ENCODE measurements at places on chromosomes 2 and 18.

GRCh38 chr2:197247083-197247482 is 63.5 kb downstream of the ANKRD44 start:
- no peak for DNase-seq

DNA sequence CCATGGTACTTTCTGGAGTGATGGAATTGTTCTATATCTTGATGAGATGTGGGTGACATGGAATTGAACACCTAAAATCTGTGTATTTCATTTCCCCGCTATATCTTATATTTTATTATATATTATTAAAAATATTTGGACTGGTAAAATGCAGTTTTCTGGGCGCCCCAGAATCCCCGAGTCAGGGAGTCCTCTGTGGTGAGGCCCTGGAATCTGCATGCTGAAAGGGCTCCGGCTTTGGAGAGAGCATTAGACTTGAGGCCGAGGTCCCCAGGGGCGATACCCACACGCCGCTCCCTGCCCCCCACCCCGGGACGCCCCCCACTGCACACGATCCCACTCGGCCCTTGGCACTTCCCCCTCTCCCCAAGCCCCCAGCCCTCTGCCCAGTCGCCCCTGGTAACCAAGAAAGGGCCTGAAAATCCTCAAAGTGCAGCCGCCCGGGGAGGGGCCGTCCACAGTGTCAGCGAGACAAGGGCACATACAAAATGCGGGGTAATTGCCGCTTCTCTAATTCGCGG is 126.0 kb downstream of the ZFP36L2 start:
- DNase-seq = no peak

GRCh38 chr2:184004289-184004947 is 593.9 kb upstream of the ZNF804A start:
- DNase-seq = peak; percentile 11

DNA sequence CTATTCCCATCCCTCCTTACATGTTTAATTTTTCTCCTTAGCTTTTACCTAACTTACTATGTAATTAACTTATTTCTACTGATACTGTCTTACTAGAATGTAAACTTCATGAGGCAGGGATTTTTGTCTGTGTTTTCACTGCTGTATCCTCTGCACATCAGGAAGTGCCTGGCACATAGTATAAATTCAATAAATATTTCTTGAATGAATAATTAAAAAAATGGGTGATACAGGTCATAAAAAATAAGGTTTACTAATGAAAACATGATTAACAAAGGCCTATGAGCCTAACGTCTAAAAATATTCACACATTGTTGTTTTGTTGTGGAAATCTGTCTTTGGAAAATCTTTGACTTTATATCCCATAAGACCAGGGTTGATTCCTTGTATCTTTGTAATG is 4.5 kb downstream of the RBKS start:
- no peak for DNase-seq

DNA sequence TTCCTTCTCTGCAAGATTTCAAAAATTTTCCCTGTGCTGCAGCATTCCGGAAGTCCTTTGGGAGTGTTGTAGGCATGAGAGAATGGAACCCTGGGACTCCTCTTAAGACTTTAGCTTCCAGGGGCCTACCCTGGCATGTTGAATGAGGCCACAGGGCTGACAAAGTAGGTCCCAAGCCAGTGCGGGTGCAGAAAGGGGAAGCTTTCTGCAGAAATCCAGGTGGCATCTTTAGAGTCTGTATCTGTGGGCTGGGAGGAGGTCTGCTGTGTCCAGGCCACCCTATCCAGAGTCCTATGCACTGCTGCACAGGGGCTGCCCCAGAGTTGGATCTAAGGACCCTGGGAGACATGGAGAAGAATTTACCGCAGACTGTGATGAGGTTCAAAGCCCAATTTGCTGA is 1.9 kb upstream of the SIX2 start:
- DNase-seq = no peak

DNA sequence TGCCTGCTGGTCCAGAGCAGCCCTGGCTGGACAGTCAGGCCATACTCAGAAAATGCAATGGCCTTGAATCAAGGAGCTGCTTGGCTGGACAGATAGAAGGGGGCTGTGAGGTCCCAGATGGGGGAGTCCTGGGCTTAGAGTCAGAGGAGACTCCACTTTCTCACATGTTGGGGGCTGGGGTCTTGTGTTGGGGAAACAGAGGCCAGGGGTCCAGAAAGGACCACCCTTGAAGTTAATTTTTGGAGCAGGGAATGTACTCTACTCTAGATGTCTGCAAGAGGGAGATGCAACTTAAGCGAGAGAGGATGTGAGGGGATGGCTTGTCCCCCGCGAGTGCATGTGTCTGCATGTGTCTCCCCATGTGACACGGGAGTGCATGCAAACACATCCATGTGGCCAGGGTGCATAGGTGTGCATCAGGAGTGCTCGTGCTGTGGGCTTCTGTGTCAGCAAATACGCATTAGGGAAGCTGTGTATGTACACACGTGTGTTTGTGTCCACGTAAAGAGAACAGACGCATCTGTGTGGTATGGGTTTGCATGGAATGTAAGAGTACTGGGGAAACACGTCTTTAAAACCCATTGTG is 303.2 kb downstream of the MYCN start:
- no peak for DNase-seq

DNA sequence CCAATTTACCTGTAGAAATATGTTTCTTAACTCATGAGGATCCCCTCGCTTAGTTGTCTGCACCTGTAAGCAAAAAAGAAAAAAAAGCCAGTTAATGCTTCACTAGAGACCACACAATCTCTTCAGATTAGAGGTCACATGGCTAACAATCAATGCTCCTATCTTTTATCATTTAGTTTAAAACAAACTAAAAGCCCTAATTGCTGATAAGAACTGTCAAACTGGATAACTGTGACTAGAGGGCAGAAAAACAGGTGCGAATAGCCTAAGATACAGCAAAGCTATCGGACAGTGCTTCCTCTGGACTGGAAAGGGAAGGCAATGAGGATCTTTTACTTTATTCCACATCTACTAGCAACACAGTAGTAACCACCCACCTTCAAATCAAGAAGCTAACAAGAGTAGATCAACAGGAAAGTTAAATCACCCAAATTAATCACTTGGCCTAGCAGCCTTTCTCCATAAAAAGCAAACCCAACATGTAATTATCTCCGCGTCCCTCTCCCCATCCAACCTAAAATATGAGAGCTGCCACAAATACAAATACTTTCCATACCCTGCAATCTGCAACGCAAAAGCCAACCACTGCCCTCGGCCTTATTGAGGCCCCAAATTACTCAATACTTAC is 734 bp downstream of the SLC25A12 start:
- DNase-seq = no peak

DNA sequence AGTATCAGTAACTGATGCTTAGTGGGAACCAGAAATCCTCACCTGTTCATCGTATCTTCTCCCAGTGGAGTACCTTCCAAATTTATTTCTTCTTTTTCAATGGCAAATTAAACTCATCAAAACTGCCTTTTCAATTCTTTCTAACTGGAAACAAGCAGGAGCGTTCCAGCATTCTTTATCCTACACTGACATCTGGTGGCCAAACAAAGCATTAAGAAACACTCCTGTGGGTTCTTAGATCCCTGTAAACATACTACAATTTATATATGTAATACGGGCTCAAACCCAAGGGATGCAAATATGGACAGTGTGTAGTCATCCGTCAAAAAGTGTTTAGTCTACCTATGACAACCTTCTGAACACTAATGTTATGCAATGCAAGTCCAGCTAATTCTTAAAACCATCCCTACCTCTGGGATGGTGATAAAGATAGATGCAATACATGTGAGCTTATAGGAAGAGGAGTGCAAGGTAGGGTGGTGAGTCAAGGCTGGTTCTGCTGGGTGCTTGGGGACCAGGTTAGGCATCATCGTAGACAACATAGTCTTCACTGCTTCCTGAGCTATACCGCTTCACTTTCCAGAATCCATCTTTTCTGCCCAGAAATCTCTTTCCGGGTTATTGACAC is 375.0 kb downstream of the CTNNA2 start:
- DNase-seq = peak; percentile 59

GRCh38 chr2:109209412-109209811 is 80.4 kb downstream of the SH3RF3 start:
- DNase-seq = no peak

DNA sequence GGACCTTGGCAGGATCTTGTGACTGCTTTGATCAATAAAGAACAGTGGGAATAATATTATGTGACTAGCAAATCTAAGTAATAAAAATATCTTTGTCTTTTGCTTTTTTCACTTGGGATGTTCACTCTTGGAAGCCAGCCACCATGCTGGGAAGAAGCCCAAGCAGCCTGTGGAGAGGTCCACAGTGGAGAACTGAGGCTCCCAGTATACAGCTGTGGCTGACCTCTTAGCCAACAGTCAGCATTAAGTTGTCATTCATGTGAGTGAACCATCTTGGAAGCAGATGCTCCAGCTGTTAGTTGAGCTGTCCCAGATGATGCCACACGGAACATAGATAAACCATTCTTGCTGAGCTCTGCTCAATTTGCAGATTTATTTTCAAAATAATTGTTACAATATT is 160.0 kb downstream of the OSR1 start:
- no peak for DNase-seq

DNA sequence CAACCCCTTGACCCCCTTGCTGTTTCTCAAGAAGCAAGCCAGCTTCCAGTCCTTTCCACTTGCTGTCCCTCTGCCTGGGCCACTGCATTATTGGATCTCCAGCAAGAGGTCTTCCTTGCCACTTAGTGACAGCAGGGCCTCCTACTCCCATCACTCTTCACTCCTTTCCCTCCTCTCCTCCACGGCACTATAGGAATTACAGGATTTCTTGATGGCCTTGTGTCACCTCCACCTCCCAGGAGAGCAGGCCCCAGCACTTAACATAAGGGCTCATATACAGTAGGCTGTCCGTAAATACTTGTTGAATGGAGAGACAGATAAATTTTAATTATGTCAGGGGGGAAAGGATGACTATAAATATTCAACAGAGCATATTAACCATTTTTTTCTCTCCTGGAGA is 129.4 kb downstream of the SP3 start:
- DNase-seq = no peak

GRCh38 chr2:2026252-2026831 is 282.0 kb upstream of the PXDN start:
- DNase-seq = no peak

- DNase-seq = no peak
Measured at GRCh38 chr2:216793386-216793785, 66.5 kb downstream of the TNP1 start.

DNA sequence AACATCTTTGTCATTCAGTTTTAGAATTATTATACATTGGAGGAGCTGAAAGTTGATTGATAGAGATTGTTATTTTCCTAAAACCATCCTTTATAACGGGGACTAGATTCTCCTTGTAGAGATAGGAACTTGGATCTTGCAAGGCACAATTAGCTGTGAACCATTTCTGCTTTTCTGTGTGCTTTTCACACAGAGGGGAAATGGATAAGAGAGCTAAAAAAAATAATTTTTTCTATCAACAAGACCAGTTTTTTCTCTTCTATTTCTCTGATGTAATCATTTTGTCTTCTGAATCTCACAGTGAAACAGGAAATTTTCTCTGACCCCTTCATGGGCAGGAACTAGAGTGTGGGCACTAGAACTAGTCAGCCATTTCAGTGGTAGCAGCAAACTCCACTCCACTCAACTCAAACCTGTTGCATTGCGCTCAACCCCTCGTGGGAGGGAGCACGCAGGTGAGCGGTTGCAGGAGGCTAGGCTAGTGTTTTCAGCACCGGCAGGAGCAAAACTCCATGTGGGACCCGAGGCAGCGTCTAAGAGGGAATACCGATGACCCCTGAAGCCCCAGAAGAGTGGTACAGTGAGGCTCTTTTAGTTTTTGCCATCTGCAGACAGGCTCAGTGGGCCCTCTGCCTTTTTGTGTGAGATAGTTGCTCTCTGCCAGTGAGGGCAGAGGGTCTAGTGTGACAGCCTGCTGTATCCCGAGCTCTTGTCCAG is 24.0 kb upstream of the SLC39A10 start:
- DNase-seq = no peak

DNA sequence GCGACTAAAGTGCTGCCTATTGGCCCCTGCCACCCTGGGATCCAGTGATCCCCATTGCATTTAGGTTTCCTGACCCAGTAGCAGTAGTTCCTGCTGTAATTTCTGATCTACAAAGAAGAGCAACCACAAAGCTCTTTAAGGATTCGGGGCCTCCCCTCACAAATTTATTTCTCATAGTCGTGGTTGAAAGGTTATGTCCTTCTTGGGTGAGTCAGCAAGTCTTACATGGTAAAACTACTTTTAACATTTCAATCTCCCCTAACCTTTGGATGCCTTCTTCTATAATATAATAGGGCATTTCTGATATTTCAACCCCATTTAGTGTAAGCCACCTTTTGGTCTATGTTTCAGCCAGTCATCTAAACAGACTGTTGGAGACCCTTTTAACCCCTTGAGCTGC is 14.9 kb downstream of the PIKFYVE start:
- DNase-seq = no peak

GRCh38 chr2:209681201-209681735 is 90.4 kb upstream of the UNC80 start:
- DNase-seq = no peak

DNA sequence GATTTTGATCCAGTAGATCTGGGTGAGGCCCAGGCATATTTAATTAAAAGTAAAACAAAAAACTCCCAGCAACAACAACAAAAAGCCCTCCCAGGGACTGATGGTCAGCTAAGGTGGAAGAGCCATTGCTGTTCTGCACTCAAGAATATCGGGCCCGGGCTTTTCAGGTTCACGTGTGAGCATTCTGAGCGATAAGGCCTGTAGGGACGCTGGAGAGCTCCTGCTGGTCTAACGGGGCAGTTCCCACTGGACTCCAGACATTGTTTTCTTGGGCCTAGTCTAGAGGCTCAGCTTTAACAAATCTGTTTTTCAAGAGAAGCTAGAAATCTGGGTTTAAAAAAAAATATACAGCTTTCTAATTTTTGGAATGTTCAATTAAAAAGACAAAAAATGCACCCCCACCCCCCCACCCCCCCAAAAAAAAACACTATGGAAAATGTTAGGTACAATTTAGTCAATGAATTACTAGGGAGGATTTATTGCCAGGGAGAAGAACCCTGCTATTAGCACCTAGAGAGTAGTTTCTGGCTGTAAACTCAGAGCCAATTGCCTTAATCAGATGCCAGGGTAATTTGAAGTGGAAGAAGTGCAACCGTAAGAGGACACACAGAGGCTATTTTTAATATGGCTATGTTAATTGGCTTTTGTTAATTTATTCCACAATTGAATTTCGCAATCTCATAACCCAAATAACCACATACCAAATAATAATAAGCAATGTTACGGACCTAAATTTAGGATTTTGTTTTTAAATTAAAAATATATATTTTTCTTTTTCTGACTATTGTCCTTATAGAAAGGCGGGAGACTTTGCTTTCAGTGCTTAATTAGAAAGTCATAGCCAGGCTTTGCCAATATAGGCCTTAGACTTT is 78.9 kb downstream of the MAP4K4 start:
- peak; percentile 33 for DNase-seq

DNA sequence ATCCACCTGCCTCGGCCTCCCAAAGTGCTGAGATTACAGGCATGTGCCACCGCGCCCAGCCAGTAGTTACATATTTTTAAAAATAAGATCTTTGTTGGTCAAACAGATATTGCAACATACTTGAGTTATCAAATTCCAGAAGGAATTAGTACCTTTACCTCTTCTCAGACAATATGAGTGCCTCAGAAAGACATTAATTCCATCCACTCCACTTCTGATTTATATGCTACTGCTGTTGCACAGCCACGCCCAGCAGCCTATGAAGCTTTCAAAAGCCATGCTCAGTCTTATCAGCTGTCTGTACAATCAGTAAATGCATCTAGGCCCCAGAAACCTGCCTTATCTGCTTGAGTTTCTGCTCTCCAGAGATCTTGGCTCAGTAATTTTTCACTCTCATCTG is 47.8 kb downstream of the MEX3C start:
- no peak for DNase-seq

GRCh38 chr2:9667826-9668225 is 37.0 kb upstream of the YWHAQ start:
- no peak for DNase-seq
